Stimulated activated CD4-positive, alpha-beta T cell treated with anti-CD3 and anti-CD28 coated beads, Interleukin-12 subunit alpha, Interleukin-12 subunit beta, amount 100 ng/mL, for 24 hours (primary cell): ENCODE measurements at places on chromosomes 1 and 21.

DNA sequence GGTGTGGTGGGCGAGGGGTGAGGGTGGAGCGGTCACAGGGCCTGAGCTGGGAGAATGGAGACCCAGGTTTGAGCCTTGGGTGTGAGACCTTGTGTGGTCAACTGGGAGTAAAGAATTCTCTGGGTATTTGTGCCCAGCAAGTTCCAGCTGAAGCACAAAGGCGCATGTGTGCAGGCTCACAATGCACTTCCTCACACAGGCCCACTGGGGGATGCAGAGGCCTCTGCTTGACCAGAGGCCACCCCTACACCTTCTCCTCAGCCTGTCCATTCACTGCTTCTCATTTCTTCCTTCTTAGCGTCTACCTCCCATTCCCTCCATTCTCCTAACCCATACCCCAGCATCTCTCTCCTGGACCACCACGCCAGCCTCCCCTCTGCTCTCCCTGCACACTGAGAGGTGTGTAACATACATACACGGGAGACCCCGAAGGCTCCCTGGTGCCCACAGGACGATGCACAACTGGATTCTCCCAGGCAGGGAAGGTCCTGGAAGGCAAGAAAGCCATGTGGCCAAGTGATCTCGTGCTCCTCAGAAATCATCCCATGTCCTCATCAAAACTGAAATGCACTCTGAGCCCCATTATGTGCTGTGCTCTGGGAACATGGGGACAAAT lies 12.3 kb upstream of the TTC39A start:
- no peak for DNase-seq

DNA sequence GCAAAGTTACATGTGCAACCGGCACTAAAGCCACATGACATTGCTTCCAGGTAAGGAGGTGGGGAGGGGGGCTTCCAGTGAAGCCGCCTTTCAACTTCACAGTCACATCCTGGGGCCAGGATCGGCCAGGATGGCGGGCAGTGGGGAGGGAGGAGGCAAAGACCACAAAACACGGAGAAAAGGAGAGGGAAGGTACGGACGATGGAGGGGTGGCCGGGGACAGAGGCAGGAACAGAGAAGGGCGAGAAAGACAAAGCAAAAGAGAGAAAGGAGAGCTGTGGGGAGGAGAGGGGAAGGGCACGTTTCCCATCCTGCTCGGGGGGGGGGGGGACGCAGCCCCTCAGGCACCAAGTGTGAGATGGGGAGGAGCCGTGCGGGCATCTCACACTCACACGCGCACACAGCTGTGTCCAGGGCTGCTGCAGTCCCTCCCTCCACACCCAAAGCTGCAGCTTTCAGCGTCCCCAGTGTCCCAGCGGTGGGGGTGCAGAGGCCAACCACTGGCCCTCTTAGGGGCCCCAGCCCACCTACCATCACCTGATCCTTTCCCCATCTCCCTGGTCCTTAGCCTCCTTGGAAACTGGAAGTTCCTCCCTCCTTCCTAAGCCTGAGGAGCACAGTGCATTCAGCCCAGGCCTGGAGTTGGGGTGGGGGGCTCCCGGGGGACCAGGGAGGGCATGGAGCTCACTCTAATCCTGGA lies 2.4 kb downstream of the SH2D5 start:
- DNase-seq: no peak

DNA sequence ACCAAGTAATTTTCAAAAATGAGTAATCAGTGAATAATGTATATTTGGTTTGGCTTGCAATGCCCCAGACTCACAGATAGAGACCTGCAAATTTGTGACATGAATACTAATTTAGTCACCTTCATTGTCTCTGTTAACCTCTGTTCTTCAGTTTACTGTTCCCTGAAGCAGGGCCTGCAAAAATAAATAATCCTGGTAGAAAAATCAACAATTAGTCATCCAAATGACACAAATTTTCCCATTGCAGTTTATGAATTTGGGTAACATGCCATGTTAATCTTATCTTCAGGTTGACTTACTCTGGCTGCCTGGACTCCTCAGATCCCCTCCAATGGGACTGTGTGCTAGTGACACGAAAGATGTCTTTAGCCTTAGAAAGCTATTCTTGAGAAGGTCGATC lies 289.5 kb downstream of the PAPPA2 start:
- no peak for DNase-seq

DNA sequence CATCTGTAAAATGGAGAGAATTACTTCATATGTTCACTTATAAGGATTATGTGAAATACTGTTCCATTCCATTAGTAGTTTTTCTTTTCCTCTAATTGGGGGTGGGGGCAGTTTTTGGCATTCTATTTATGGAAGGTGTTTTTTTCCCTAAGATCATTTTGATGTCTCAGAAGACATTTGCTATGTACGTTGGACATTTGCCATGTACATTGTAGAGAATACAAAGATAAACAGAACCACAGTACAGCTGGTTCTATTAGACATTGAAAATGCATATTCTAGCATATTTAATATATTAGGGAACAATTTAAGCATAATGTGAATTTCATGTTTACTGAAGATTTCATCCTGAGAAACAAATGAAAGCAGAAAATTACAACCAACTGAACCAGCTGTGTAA lies 98.5 kb downstream of the PTBP2 start:
- DNase-seq: no peak

GRCh38 chr1:227786673-227787512 lies 28.6 kb upstream of the PRSS38 start:
- no peak for DNase-seq

DNA sequence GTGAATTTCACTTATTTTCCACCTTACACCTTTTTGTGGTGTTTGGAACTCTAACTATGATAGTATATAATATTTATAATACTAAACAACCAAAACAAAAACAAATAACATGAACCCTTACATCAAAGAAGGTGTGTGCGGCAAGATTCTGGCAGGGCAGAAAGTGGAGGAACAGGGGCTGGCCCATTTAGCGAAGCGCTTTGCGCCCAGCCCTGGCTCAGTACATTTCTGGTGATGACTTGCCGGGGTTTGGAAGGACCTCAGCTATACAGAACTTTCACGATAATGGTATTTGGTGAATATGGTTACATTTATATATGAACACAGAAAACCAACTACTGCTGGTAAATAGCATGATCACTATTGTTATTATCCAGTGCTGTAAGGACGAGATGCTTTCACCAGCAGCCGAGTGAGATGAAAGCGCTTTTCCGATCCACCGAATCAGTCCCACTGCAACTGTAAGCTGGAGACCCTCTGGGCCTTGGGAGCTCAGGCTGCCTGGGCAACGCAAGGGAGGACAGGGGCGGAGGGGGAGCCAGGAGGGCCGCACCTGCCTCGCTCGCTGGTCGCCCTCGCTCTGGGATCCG lies 63.9 kb downstream of the CD247 start:
- DNase-seq: no peak
